Activated CD4-positive, alpha-beta T cell treated with anti-CD3 and anti-CD28 coated beads, Interleukin-10, Interleukin-2, amounts not matched to agents 100 ng/mL and 50 ng/mL, durations not matched to agents 16 hours and 8 hours (primary cell): ENCODE measurements at places on chromosomes 16 and 17.

DNA sequence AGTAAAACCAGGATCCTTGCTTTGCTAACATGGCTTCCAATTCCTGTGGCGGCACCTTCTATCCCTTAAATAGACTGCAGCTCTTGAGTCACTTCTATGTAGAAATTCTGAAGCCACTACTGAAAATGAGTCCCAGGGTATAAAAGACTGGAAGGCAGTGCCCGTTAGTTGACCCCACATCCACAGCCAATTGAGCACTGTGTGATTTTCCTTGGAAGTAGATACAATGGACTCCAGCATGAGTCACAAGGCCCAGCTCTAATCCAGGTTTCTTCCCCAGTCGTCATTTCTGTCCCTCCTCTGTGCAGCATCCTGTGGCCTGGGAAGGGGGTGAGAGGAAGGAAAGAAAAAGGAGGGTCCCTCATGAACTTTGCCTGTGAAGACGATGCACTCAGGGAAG, 69.5 kb downstream of the HLF start:
- DNase-seq, result no peak

DNA sequence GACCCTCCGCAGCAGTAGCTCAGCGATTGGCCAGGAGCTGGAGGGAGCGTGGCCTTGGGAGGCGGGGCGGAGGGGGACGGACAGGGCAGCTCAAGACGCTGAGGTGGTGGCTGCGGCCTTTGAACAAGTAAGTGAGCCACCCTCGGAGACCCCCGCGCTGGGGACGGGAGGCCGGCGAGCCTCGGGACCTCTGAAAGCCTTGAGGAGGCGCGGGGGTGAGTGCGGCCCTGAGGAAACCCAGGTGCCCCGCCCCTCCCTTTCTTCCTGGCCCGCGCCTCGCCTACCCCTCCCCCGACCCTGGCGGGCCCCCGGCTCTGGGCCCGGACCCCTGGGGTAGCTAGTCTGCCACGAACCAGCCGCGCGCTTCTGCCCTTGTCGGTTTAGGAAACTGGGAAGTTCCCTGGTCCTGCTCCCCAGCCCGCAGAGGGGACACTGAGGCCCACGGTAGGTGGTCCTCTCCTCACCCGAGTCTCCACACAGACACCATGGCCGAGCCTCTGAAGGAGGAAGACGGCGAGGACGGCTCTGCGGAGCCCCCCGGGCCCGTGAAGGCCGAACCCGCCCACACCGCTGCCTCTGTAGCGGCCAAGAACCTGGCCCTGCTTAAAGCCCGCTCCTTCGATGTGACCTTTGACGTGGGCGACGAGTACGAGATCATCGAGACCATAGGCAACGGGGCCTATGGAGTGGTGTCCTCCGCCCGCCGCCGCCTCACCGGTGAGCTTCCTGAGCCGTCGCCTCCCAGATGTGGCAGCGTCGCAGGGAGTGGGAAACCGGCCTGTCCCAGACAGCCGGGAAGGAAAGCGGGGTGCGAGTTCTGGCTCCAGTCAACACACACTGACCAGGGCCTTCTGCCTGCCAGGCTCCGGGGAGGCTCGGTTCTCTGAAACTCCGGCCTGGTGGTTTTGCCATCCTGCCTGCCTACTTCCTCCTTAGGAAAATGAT, at the start of gene MAPK7:
Gene MAPK7, plus strand, starts transcription at position 83 of the 945 bp plus-strand sequence. Its CDS starts 403 bp downstream, at position 486.
- no peak for DNase-seq

GRCh38 chr17:37294888-37295287, 80.9 kb upstream of the C17orf78 start:
- no peak for DNase-seq

GRCh38 chr17:51430591-51430990, 170.2 kb downstream of the UTP18 start:
- no peak for DNase-seq

DNA sequence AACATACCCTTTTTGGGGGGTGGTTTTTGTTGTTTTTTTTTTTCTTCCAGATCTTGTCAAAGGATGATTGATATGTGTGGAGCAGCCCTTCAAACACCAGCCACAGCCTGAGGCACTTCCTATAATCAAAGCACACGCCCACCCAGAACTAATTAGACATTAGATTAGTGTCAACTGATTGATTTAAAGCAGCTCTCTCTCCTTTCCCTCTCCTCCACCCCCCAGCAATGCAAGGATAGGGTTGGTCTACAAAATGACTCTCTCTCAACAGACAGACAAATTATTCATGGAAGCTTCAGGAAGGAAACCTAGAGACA, 250.3 kb upstream of the SOX9 start:
- DNase-seq, result no peak

GRCh38 chr17:30332057-30332542, 1.8 kb downstream of the TMIGD1 start:
- peak; percentile 89 for DNase-seq

- DNase-seq, result peak; percentile 38
Observed at GRCh38 chr17:66310528-66311148, 8.2 kb downstream of the PRKCA start.

GRCh38 chr17:10447026-10447931, 22.1 kb downstream of the MYH4 start:
- no peak for DNase-seq

DNA sequence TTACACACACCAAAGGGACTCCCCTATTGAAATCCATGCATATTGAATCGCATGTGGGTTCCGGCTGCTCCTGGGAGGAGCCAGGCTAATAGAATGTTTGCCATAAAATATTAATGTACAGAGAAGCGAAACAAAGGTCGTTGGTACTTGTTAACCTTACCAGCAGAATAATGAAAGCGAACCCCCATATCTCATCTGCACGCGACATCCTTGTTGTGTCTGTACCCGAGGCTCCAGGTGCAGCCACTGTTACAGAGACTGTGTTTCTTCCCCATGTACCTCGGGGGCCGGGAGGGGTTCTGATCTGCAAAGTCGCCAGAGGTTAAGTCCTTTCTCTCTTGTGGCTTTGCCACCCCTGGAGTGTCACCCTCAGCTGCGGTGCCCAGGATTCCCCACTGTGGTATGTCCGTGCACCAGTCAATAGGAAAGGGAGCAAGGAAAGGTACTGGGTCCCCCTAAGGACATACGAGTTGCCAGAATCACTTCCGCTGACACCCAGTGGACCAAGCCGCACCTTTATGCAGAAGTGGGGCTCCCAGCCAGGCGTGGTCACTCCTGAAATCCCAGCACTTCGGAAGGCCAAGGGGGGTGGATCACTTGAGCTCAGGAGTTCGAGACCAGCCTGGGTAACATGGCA, 2.2 kb downstream of the GAA start:
- no peak for DNase-seq

- DNase-seq, result no peak
Observed at GRCh38 chr16:31528523-31529107, 915 bp downstream of the AHSP start.

- DNase-seq, result no peak
Observed at GRCh38 chr16:19831678-19832077, 53.0 kb downstream of the GPRC5B start.

- no peak for DNase-seq
Observed at GRCh38 chr17:34075076-34075475, 180.0 kb upstream of the CCL2 start.

DNA sequence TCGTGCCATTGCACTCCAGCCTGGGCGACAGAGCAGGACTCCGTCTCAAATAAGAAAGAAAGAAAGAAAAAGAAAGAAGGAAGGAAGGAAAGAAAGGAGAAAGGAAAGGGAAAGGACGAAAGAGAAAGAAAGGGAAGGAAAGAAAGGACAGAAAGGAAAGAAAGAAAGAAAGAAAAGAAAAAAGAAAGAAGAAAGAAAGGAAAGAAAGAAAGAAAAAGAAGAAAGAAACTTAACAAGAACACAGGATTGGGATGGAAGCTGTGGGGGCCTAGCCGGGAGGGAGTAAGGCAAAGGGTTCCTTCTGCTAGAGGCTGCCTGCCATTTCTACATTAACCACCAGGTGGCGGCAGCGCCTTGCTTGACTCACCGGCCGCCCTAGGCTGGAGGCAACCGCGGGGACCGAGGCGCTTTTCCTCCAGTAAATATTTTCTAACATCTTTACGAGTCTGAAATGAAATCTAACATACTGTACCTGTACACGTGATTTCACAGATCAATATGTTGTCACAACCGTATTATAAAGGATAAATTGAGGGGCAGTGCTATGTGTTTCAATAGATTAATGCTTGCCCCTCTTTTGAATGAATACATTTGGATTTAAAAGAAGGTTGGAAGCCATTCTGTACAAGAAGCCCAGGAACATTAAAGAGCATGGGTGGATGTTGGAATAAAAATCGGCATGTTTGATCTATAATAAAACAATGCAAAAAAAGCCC, 6.1 kb downstream of the GJD3 start:
- DNase-seq, result peak; percentile 91

- no peak for DNase-seq
Observed at GRCh38 chr16:54070789-54071343, 215.7 kb downstream of the IRX3 start.

DNA sequence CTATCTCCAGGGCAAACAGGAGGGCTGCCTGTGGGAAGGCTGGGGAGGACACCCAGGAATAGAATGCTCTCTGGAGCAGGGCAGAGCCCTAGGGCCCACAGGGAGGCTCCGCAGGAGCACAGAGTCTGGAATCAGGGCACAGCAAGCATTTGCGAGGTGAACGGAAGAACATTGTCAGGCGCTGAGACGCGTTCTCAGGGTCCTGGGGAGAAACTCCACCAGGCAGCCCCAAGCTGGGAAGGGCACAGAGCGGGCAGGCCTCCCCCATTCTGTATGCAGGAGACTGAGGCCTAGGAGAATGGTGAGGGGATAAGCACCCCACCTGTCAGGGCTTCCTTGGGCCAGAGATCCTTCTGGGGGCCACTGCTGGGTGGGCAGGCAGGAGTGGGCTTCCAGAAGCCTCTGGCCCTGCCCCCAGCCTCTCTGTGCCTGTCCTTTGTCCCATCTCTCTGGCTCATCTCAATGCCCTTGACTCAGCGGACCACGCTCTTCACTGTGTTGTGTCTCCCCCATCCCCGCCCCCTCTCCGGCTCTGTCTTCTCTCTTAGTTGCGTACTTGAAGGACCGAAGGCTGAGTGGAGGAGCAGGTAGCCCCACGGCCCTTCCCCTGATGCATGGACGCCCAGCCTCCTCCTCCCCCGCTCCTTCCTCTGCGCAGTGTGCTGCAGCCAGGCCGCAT, 5.1 kb upstream of the SETD6 start:
- DNase-seq, result no peak

- no peak for DNase-seq
Observed at GRCh38 chr16:85637808-85638647, 24.9 kb downstream of the GSE1 start.

- no peak for DNase-seq
Observed at GRCh38 chr16:1713933-1714332, 7.9 kb downstream of the MAPK8IP3 start.

DNA sequence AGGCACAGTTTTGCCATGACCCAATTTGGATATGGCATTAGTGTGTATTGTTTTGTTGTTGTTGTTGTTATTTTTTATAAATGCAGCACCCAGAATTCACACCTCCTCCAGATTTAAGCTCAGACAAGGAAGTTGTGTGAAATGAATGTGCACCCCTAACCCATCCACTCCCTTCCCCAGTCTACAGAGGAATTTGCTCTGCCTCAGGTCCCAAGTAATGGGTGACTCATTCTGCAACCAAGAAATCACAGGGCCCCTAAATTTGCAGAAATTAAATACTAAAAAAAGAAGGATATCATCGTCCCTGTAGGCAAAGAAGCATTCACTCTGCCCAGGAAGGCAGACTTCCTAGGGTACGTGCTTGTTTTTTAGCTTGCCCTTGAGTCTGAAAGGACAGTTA, 62.3 kb downstream of the CLEC16A start:
- DNase-seq, result peak; percentile 50

DNA sequence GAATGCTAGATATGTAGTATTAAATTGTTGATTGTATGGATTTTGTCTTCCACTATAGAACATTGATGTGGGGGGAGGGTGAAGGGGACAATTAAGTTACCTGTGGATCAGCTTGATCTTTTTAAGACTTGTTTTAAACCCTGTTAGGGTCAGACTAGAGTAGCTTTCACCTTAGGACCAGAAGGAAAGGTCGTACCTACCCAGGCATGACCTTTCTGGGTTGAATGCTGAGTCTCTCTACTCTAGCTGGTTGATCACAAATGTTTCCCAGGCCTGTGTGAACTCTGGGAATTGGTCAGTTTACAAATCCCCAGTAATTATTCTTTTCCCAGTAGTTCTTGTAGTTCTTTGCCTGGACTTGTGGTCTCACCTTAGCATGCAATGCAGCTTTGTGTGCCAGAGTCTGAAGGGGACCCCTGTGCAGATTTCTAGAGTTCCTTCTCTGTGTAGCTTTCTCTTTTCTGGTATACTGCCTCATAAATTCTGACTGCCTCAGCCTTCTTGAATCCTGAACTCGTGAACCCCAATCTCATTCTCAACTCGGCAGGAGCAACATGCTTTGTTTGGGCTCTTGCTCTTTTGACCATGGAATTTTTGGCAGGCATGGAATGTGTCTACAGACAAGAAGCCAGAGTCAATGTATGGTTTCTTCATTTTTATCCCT, 54.1 kb downstream of the VMP1 start:
- DNase-seq, result no peak
